HT1080 (cell line): ENCODE measurements at places on chromosomes 6 and 20. TPM values are rescaled to one million over a fixed set of nuclear protein-coding genes. Genes with fewer than 3 reads are reported as not detected.

DNA sequence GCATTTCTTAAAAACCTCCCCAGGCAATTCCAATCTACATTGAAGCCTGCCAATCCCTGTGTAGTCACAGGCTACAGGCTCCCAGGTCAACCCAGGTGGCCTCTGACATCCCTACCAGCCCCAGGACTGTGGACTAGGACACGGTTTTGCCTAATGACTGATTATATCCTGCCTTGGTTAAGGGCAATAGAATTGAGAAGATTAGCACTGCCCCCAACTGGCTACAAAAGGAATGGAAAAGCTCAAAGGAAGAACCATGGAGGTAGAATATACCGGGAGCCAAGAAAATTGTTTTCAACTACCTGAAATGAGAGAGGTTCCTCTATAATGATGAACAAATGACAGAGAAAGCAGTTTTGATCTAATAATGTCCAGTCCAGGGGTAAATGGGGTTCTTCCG is 421.1 kb upstream of the AGPAT4 start:
- DNase-seq, result peak; percentile 24

DNA sequence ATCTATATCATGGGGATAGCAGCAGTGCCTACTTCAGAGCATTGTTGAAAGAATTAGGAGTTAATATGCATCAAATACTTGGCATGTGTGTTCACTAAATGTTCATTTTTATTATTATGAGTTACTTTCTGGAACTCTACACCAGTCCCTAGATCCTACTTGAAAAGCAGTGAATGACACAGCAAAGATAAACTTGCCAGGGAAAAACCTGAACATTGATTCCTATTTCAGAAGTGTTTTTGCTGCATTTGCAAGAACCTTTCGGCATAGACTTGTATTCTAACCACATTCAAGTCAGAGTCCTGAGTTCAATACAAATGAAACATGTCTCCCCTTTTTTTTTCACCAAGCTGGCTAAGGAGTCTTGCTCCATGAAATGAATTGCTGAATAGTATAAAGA is 187.4 kb upstream of the TAB2 start:
- no peak for DNase-seq

GRCh38 chr6:149046822-149047246 is 270.7 kb upstream of the TAB2 start:
- DNase-seq, result peak; percentile 31

DNA sequence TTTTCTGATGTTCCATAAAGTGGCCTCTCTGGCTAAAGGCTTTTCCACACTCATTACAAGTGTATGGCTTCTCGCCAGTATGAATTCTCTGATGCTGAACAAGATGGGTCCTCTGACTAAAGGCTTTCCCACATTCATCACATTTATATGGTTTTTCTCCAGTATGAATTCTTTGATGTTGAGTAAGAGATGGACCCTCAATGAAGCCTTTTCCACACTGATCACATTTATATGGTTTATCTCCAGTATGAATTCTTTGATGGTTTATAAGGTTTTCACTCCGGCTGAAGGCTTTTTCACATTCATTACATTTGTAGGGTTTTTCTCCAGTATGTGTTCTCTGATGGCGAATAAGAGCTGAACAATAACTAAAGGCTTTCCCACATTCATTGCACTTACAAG is 20.4 kb downstream of the ZNF184 start:
- DNase-seq, result no peak

GRCh38 chr20:50837532-50838321 is 42.9 kb downstream of the BCAS4 start:
- DNase-seq, result no peak

- DNase-seq, result no peak
These were observed 468.2 kb upstream of the RUNX2 start for GRCh38 chr6:44859901-44860410.

- DNase-seq, result peak; percentile 68
These were observed 29.9 kb downstream of the RAB44 start for GRCh38 chr6:36727505-36728021.

DNA sequence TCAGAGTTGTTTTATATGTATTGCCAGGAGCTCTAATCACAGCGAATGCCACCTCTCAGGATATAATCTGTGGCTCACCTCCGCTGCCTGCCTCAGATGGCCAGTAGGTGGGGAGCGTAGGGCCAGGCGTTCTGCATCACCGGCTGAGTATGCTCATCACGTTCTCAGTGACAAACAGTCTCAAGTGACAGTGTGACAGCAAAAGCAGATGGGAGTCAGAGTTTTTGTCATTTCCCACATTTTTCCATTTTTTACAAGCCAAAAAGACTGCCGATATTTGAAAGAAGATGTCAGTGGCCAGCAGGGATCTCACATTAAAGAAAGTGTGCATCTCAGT is 208.7 kb downstream of the ALDH8A1 start:
- DNase-seq, result no peak

The OLIG3 gene
- total RNA-seq, result not detected in 2 replicates

The TNF gene
- total RNA-seq, result not detected in 2 replicates

The UNC5CL gene
- total RNA-seq, result 0.16 and 0.37 TPM in 2 replicates

- DNase-seq, result no peak
These were observed 42.4 kb downstream of the PLAGL2 start for GRCh38 chr20:32164984-32165735.

- DNase-seq, result no peak
These were observed 72.7 kb downstream of the LY86 start for GRCh38 chr6:6661191-6661590.

- no peak for DNase-seq
These were observed 79.4 kb downstream of the SASH1 start for GRCh38 chr6:148422085-148422484.

- DNase-seq, result no peak
These were observed 1.3 kb upstream of the NKAIN2 start for GRCh38 chr6:123802351-123802696.

DNA sequence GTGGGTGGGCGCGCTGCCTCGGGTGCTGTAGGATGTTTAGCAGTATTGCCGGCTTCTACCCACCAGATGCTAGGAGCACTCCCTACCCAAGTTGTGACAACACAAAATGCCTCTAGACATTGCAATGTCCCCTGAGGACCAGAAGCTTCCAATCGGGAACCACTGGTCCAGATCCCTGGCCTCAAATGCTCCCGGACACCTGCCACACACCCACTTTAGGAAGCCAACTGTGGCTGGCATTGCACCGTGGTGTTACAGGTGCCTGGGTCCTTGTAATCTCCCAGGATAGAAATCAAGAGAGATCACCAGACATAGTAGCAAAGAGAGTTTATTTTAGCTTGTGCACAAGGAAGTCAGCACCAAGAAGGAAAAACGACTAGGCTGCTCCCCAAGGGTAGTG is 14.9 kb upstream of the RNASET2 start:
- DNase-seq, result no peak

GRCh38 chr6:125477156-125477555 is 175.4 kb upstream of the HDDC2 start:
- no peak for DNase-seq

The TREML1 gene
- 0.23 TPM in 1 of 2 replicates, not detected in the other for total RNA-seq

- DNase-seq, result no peak
These were observed 41.0 kb downstream of the HM13 start for GRCh38 chr20:31555203-31555775.

DNA sequence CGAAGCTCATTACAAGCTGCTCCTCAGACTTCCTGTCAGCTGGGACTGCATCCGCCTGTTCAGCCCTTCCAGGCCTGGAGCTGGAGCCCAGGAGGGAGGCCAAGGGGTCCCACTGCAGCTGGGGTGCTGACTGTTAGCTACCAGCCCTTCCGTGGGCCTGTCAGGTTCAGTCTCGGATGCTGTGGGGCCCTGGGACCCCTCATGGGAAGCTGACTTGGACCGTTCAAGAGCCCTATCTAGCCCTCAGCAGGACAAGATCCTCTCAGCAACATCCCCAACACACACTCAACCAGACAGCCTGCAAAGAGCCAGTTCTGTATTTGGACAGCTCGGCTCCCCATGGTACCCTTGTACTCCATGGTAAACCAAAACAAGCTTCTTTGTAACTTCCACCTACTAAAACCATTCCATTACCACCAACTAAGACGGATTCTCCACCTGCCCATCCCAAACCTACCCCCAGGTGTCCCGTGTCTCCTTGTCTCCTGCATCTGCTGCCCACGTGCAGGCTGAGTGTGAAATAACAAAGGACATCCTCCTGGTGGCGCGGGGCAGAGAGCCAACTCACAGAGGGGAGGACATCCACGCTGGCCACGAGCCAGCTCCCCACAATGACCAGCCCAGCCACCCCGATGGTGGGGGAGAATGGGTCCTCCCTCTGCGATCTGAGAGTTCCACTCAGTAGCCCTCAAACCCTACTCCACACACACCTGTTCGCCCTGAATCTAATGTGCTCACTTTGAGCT is 111.2 kb downstream of the TAF4 start:
- no peak for DNase-seq

DNA sequence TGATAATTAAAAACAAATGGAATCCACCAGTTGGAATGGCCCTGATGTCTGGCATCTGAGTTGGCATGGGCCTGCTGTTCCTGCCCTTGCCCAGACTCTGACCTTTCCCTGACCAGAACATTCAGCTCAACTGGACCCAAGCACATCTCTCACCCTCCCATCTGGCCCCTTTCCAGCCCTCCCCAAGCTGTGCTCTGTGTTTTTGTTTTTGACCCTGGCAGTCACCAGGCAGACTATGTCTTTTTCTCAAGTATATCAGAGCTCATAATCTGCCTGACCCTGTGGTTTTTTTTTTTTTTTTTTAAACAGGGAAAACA is 117.6 kb downstream of the TRDN start:
- no peak for DNase-seq

GRCh38 chr6:44569131-44569530 is 181.6 kb downstream of the CDC5L start:
- DNase-seq, result peak; percentile 26
